Activated naive CD4-positive, alpha-beta T cell treated with anti-CD3 and anti-CD28 coated beads, Interleukin-2, amount 50 U/mL, for 16 hours (primary cell): ENCODE measurements at places on chromosomes 5 and 9.

DNA sequence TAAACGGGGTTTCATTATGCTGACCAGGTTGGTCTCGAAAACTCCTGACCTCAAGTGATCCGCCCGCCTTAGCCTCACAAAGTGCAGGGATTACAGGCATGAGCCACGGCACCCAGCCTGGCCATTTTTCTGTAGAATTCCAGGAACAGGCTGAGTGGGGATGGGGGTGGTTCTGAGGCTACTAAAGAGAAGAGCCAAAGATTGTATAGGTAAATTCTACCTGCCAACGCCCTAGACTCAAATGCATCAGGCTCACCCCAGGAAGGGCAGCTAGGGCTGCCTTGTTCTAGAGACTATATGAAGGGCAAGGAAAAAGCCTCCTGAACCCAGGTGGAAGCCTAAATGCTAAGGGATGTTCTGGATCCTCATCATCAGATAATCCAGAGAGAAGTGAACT lies 1.6 kb upstream of the C5orf52 start:
- no peak for DNase-seq

DNA sequence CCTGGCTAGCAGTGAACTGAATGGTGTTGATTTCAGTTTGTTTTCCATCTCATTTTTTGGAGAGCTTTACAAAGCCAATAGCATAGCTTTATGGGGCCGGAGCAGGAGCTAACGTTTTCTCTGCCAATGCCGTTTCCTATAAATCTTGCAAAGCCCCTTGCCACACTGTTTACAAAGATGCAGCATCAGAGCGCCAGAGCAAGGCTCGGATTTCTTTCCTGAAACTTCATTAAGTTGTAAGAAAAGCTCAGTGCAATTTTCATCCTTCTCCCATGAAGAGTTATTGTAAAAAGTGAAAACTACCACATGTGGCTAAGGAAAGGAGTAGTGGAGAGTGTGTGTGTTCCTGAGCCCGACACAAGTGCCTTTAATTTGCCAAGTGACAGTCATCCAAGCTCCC lies 178.2 kb upstream of the GDNF start:
- no peak for DNase-seq

- no peak for DNase-seq
Observed at GRCh38 chr9:37963936-37964739, 60.2 kb upstream of the SLC25A51 start.

DNA sequence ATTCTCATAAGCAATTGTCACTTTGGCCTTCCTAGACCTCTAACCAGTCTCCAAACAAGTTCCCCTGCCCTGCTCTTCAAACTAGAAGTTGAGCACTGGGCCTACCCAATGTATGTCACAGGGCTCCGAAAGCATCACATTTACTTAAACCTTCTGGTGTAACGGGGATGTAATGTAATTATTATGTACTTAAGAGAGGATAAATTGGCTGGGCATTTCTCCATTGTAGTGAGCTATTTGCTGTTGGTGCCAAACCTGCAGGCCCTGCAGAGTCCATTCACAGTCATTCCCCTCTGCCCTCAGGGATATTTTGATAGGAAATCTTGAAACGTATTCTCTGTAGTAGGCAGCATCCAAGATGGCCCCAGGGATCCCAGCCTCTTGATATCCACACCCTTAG lies 64.2 kb upstream of the GNE start:
- DNase-seq = no peak

GRCh38 chr5:1437226-1437829 lies 7.9 kb downstream of the SLC6A3 start:
- DNase-seq = no peak

GRCh38 chr5:176775409-176775808 lies 35.0 kb upstream of the UNC5A start:
- no peak for DNase-seq

DNA sequence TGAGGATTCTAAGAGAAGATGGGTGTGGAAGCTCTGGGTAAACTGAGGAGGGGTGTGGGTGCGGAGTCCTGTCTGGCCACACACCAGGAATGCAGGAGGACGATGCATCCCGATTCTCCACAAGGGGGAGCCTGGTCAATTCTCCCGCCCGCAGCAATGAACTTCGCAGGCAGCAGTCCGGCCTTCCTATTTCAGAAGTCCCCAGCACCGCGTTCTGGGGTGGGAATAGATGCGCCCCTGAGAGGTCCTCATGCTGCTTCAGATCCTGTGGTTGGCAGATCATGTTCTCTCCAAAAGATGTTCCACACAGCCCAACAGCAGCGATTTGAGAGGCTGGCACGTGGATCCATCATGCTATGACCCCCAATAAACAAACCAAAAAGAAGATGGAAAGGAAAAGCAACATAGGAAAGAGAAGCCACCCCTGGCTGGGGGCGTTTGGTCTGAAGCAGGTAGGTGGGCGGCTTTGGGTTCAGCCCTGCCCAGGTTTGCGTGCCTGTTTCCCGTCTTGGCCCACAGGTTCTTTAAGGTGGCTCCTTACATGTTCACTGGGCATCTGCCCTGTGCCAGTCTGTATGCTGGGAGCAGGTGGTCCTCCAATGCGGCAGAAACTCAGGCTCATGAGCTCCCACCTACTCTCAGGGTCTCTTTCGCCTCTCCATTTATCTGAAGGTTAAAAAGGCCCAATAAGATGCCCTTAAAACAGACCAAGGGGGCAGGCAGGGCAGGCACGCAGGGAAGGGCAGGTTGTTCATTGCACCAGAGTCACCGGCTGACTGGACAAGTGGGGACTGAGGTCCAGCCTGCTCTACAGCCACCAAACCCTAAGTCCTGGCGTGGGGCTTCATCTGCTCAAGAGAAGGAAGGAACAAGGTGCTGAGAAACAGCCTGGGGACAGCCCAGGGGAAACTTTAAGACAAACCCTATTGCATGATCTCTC lies 171.6 kb downstream of the PAX5 start:
- DNase-seq = no peak

DNA sequence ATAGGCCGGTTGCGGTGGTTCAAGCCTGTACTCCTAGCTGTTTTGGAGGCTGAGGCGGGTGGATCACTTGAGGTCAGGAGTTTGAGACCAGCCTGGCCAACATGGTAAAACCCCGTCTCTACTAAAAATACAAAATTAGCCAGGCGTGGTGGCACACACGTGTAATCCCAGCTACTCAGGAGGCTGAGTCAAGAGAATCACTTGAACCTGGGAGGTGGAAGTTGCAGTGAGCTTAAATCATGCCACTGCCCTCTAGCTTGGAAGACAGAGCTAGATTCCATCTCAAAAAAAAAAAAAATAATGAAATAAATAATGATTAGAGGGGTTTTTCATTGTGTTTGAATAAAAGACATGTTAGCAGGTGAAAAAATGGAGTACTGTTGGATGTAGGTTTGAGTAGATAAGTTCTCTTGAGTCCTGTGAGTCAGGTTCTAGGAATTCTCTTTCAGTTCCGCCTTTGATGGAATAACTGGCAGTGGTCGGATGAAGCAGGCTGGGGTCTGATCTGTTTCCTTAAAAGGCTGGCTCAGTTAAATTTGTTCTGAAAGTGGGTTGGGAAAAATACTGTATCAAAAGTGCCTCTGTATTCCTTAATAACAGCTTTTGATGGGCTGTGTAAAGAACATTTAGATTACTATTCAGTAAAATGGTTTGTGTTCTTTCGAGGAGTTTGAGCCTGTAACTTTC lies 73.2 kb downstream of the AOPEP start:
- no peak for DNase-seq

GRCh38 chr9:82356871-82357270 lies 368.3 kb downstream of the SPATA31D1 start:
- no peak for DNase-seq

DNA sequence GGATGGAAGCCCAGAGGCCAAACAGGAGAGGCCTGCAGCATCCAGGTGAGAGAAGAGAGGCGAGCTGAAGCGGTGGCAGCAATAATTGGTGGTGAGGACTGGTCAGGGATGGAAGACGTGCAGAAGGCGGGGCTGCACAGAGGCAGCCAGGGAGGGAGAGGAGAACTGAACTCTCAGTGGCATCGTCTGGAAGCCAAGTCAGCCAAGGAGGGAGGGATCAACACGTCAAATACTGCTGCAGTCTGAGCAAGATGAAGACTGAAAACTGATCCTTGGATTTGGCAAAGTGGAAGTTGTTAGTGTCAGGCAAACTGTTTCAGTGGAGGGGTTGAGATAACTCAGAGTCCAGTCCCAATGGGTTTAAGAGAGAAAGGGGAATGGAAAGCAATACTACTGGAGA lies 145.4 kb downstream of the CDK5RAP2 start:
- no peak for DNase-seq

GRCh38 chr9:3526997-3527940 lies 1.5 kb upstream of the RFX3 start:
- DNase-seq = no peak

DNA sequence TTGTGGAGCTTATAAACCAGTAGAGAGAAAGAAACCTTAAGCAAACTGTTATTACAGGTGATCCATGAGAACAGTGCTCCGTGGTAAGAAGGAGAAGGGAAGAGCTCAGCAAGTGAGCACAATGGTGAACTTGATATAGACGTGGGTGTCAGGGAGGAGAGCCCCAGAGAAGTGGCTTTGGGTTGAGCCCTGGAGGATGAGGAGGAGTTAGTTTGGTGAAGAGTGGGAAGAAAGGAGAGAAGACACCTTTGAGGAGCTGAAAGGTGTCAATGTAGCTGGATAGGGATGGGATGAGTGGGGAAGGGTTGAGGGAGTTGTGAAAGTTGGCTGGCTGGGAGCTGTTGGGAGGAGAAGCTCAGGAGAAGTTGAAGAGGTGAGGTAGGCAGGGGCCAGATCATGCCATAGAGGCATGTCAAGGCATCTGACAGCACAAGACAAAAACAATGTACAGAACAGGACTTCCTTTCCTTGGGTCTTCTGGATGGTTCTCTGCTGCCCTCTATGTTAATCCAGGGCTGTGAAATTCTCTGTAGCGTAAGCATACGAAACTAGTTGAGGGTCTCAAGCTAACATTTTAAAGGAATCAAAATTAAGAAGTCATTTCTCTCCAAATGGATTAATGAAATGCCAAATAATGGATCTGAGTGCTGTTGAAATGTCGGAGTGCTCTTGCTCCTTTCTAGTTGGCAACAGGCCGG lies 501.9 kb downstream of the KDM4C start:
- DNase-seq = no peak

- no peak for DNase-seq
Observed at GRCh38 chr9:126620478-126620877, 6.8 kb downstream of the LMX1B start.

GRCh38 chr9:1272488-1272887 lies 222.3 kb downstream of the DMRT2 start:
- DNase-seq = no peak

DNA sequence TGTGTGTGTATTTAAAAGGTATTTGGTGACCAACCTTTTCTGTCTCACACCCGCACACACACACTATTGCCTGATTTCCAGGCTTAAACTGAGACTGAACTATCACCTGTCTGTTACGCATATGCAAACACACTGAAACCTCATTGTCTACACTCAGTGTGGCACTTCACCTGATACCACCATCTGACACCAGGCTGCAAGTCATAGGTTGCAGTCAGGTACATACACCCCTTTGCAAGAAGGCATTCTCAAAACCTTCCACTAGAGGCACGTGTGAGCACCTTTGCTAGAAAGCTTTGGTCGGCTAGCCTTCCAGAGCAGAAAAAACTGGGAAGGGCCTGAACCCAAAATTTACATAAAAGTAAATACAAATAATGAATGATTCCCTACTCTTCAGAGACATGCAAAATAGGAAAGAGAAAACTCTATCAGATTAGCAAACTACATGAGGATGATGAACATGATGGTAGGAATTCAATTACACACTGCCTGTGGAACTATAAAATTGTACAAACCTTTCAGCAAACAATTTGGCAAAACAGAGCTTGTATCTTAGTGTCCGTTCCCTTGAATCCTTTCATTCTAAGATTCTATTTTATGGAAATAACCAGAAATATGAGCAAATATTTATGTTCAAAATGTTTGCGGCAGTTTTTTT lies 5.9 kb upstream of the FOXD1 start:
- peak; percentile 37 for DNase-seq

GRCh38 chr9:107425101-107426025 lies 64.2 kb downstream of the KLF4 start:
- peak; percentile 56 for DNase-seq

GRCh38 chr5:43485406-43485805 lies 1.7 kb upstream of the TMEM267 start:
- DNase-seq = no peak

GRCh38 chr5:92990771-92991170 lies 590.2 kb downstream of the NR2F1-AS1 start:
- no peak for DNase-seq

GRCh38 chr5:168747987-168748777 lies 169.0 kb upstream of the PANK3 start:
- DNase-seq = peak; percentile 21

- DNase-seq = no peak
Observed at GRCh38 chr5:39742916-39743315, 318.1 kb upstream of the DAB2 start.

- no peak for DNase-seq
Observed at GRCh38 chr5:151249281-151249680, 3.7 kb upstream of the GM2A start.

GRCh38 chr5:73693573-73694061 lies 67.6 kb downstream of the ARHGEF28 start:
- no peak for DNase-seq

DNA sequence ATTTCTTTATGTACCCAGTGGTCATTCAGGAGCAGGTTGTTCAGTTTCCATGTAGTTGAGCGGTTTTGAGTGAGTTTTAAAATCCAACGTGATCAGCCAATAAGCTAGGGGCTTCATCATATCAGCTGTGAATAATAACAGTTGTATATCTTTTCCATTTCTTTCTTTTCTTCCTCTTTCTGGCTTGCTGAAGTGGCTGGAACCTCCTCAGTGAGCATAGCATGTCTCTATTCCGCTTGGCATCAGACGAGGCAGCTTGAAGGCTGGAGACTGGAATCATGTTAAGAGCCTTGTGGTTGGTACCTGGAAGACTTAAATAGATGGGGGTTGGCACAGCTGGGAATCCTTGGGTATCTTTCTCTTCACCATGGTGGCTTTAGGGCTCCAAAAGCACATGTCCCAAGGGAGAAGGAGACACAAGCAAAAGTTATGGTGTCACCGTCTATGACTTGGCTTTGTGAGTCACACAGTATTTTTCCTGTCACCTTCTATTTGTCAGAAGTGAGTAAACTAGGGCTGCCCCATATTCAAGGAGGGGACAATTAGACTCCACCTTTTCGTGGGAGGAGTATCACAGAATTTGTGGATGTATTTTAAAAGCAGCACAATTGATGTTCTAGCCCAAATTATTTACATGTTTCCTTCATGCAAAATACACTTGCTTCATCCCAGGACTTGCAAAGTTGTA lies 38.0 kb upstream of the RETREG1 start:
- no peak for DNase-seq
